HCT116 (cell line): ENCODE measurements at places on chromosomes 1 and 21. TPM values are rescaled to one million over a fixed set of nuclear protein-coding genes. Genes with fewer than 3 reads are reported as not detected.

The NBPF20 gene
- 3.8 TPM for total RNA-seq

DNA sequence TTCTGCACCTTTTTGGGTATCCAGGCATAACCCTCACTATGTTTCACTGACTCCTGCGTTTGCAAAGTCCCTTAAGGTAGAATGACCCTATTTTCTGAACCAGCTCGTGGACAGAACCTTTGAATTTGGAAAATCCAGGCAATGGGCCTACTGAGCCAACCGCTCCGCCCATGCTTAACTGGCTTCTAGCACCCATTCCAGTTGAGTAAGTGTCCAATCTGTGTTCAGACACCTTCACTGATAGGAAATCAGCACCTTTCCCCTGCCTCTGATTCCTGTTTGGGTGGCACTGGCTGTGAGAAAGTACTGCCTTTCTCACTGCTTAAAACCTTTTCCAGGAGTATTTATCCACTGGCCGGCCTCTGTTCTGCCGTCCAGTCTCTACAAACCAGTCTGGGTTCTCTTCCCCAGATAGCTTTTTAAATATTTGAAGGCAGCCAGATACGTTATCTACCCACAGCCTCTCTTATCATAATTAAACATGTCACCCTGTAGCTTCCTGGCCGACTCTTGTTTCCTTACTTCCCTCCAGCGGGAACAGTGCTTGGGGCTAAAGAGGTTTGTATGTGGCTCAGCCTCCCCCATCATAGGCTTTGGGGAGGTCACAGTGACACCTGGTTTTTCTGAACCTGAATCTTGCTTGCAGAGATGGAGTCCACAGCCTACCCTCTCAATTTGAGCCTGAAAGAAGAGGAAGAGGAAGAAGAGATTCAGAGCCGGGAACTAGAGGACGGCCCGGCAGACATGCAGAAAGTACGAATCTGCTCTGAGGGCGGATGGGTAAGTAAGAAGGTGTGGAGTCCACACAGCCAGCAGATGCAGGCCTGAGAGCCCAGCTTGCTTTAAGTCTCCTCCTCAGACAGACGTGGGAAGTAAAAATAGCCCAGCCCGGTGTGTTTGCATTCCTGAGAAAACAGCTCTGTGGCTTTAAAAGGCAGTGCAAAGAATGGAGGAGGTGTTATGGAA lies 1.3 kb downstream of the POGK start:
- DNase-seq: no peak

GRCh38 chr1:230073371-230074035 lies 6.5 kb downstream of the GALNT2 start:
- no peak for DNase-seq

DNA sequence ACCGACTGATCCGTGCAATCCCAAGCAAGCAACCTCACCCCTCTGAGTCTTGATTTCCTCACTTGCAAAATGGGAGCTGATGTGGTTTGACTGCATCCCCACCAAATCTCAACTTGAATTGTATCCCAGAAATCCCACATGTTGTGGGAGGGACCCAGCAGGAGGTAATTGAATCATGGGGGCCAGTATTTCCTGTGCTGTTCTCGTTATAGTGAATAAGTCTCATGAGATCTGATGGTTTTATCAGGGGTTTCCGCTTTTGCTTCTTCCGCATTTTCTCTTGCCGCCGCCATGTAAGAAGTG lies 58.4 kb downstream of the FHAD1 start:
- no peak for DNase-seq

The KMO gene
- total RNA-seq: not detected

DNA sequence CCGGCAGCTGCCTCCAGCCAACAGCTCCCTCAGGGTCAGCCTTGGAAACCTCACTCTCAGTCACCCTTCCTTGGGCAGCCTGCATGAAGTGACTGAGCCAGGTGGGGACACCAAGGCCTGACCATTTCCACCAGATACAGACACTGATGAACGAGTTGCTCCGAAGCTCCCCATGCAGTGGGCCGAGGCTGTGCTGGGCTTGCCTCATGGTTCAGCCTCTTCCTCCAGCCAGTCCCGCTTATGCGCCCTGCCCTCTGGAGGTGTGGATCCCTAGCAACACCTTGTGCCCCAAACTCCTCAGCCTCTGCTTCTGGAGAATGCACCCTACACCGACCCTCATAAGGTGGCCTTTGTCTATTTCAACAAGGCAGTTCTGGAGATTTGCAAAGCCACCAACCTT lies 236.0 kb downstream of the RRAGC start:
- DNase-seq: no peak

- DNase-seq: no peak
Measured at GRCh38 chr1:204322339-204322868, 37.3 kb downstream of the PLEKHA6 start.

DNA sequence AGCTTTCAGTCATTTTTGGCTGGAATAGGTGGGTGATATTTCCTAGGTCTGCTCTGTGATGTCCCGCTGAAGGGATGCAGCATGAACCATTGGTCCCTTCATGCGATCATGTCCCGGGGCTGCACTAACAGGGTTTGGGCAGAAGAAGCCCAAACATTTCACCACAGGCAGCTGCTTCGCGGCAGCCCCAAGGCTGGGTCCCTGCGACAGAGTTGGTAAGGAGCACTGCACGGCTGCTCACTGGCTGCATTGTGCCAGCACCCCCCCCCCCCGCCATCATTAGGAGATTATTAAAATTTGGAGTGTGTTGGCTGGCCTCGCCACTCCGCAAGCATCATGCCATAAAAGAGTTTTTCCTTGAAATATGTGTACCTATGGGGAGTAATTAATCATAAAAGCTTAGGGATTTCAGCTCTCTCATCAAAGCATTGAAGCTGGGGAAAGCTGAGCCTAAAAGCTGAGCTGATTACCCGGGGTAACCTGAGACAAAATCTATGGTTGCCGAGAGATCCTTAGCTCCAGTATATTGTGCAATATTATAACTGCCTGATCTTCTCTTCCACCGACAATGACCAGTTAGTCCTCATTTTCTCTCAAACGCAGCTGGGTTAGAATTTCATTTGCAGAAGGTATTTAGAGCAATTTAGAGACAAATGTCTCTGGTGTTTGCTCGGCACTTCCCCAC lies 62.5 kb downstream of the PEX14 start:
- no peak for DNase-seq

The CFAP57 gene
- 0.49 TPM for total RNA-seq

GRCh38 chr1:248733566-248733965 lies 22.0 kb downstream of the LYPD8 start:
- DNase-seq: no peak
